ENCODE measurements at places on chromosomes 2 and 18.

GRCh38 chr2:21371499-21372003, 247.8 kb downstream of the TDRD15 start:
- DNase-seq = no peak

- DNase-seq = no peak
These were observed 241.3 kb downstream of the AGPS start for GRCh38 chr2:177633910-177634294.

- no peak for DNase-seq
These were observed 1183.6 kb downstream of the LRP1B start for GRCh38 chr2:140947236-140947635.

GRCh38 chr2:224034017-224034416, 5.1 kb downstream of the SERPINE2 start:
- no peak for DNase-seq

DNA sequence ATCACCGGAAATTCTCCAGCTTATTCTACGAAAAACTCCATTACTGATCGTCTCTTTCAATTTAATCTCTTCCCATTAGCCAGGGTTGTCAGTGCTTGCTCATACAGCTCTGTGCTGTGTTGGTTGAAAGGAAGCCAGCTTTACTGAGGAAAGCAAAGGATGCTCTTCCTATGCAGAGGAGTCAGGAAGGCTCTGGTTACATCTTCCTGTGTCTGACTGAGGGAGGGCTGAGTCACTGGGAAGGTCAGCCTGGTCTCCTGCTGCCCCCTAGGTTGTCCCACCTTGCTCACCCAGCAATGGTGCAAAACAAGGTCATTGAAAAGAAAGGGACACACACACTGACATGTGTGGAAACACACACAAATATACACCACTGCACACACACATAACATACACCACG, 975.6 kb downstream of the DCDC2C start:
- no peak for DNase-seq

DNA sequence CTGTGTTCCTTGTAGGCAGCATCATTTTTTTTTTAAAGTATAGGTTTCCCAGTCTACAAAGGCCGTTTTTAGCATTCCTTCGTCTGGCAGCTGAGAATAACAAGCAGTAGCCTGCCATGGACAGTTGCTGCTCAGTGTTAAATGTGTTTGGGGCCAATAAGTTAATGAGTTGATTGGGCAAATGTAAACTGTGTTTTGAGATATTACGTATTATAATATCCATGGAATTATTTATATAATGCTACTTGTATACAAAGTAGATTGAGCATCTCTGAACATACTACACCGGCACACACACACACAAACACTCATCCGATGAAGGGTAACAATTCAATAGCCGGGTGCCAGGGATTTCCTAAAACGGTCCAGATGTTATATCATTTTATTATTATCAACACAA, 97.2 kb downstream of the IRS1 start:
- DNase-seq = no peak

GRCh38 chr2:183605440-183605839, 481.2 kb downstream of the NUP35 start:
- no peak for DNase-seq

All from H1 (cell line).